Liver (tissue), 10 donors: ENCODE measurements at places on chromosomes 3 and 15. TPM values are rescaled to one million over a fixed set of nuclear protein-coding genes. Genes with fewer than 3 reads are reported as not detected.

ATP8B4 gene
- 19.7 TPM for total RNA-seq

SKOR1 gene
- 0.17 TPM for total RNA-seq

TLR9 gene
- not detected for total RNA-seq

EFCAB12 gene
- 0.37 TPM for total RNA-seq

PLSCR5 gene
- total RNA-seq: not detected

DHX36 gene
- total RNA-seq: 33.6 TPM

NOP10 gene
- total RNA-seq: 105 TPM

ACVR2B gene
- total RNA-seq: 7.3 TPM

SLC9C1 gene
- total RNA-seq: 0.28 TPM

CYP8B1 gene
- total RNA-seq: 21.2 TPM

MITF gene
- total RNA-seq: 2.9 TPM

RFTN1 gene
- 4.4 TPM for total RNA-seq

ANKRD63 gene
- not detected for total RNA-seq

MAP1A gene
- 0.42 TPM for total RNA-seq

PRRT3 gene
- total RNA-seq: 0.25 TPM

UNC13C gene
- total RNA-seq: not detected

FYTTD1 gene
- total RNA-seq: 22.7 TPM

LIPH gene
- 0.23 TPM for total RNA-seq

SOX2 gene
- not detected for total RNA-seq

TMEM108 gene
- not detected for total RNA-seq

CLDN18 gene
- not detected for total RNA-seq

FBLN2 gene
- total RNA-seq: 9.1 TPM

FANCD2 gene
- total RNA-seq: 24.6 TPM

PLIN1 gene
- 46.0 TPM for total RNA-seq

TMEM266 gene
- total RNA-seq: not detected

PIGZ gene
- total RNA-seq: 1.7 TPM

MON1A gene
- 4.6 TPM for total RNA-seq

COL8A1 gene
- total RNA-seq: 2.2 TPM

BCL2A1 gene
- 2.9 TPM for total RNA-seq

GOLGA8S gene
- total RNA-seq: 0.05 TPM

WNT7A gene
- total RNA-seq: not detected

PSTPIP1 gene
- 4.6 TPM for total RNA-seq

COL7A1 gene
- 0.84 TPM for total RNA-seq

UQCC5 gene
- total RNA-seq: 3.3 TPM

GLDN gene
- total RNA-seq: 1.4 TPM

ALG1L2 gene
- not detected for total RNA-seq

LSAMP gene
- 0.05 TPM for total RNA-seq

SLC28A1 gene
- total RNA-seq: 39.7 TPM

LCTL gene
- total RNA-seq: not detected

CORO2B gene
- total RNA-seq: 0.50 TPM

MYLK gene
- 17.1 TPM for total RNA-seq

CNTN3 gene
- total RNA-seq: 0.09 TPM

SEMA5B gene
- 1.1 TPM for total RNA-seq

GPR149 gene
- total RNA-seq: not detected

ITPR1 gene
- 39.4 TPM for total RNA-seq

ROPN1B gene
- 0.84 TPM for total RNA-seq

ZNF654 gene
- 10.1 TPM for total RNA-seq
